ENCODE measurements at places on chromosomes 4 and X. TPM values are rescaled to one million over a fixed set of nuclear protein-coding genes. Genes with fewer than 3 reads are reported as not detected.

DNA sequence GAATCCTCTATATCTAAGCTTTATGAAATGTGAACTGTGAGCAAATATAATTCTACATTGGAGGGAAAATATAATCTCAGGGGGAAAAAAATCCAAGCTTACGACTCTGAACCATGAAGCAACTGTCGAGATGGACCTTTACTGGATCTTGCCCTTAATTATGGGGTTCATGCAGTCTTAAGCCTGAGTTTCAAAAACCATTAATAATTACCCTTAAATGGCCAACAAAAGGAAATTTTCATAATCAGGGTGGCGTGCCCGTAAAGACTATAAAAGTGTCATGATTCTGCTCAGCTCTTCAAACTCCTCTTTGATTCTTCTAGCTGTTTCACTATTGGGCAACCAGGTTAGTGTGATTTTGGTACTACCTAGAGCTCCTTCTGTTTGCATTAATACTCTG is at the start of gene S100G:
S100G (plus strand) TSS at position 301 of the 400 bp plus-strand sequence. CDS start 849 bp downstream, outside the sequence.
- no peak for DNase-seq

DNA sequence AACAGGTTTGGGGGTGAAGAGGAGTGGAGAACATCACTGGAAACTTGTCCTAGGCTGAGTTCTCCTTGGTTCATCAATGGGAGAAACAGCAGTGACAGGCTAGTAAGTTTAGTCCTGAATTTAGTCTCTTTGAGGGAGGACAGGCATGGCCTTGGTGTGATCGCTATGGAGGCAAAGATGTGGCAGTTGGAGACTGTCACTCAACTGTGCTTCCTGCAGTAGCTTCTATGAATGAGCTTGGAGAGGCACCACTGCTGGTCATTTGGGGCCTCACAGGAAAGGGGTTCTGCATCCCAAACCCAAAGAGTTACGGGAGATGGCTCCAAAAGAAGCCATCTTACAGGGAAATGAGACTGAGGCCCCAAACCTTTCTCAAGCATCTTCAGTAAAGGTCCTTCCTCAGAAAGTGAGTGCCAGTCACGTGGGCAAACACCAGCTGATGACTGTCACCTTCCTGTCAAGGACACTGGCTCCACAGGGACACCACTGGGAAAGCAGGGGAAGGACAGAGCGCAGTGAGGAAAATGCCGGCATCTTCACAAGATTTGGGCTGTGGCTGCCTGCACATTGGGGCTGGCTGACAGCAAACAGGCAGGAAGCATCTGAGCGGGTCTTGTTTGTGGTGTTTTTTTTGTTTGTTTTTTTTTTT is 7.2 kb downstream of the MRFAP1 start:
- DNase-seq = no peak

The PDGFRA gene
- not detected for total RNA-seq

DNA sequence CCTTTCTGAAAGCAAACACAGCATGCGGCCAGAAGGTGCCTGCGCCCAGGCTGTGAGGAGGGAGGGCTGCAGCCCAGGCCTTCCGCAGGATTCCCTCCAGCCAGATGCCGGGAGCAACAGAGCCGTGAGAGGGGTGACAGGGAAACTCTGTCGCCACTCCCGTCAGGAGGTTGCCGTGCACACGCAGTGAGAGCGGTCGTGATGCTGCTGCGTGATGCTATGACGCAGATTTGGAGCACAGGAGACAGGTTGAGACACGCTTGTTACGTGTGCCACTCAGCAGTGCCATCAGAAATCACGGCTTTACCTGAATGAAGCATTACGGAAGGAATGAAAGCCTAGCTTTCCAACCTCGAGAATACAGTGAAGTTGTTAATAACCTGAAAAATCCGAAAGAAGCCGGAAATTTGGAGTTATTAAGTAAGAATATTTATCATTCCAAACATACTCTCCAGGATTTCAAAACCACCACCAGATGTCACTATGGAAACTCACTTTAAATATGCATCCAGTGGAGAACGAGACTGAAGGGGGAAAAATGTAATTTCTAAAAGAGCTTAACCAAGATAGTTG is 54.4 kb downstream of the FAT1 start:
- DNase-seq = no peak

The NR3C2 gene
- total RNA-seq = 4.8 TPM

Data from activated naive CD8-positive, alpha-beta T cell treated with anti-CD3 and anti-CD28 coated beads for 36 hours (primary cell).